ENCODE measurements at places on chromosomes 2 and 18. TPM values are rescaled to one million over a fixed set of nuclear protein-coding genes. Genes with fewer than 3 reads are reported as not detected.

The LIMS2 gene
- 0.77 TPM for total RNA-seq

The SCG2 gene
- total RNA-seq = 0.09 TPM

The ZCCHC2 gene
- total RNA-seq = 4.7 TPM

The NPHP1 gene
- total RNA-seq = 5.5 TPM

The CNNM4 gene
- 2.3 TPM for total RNA-seq

The CFC1 gene
- total RNA-seq = not detected

The ASB18 gene
- not detected for total RNA-seq

The SIX3 gene
- not detected for total RNA-seq

The DSC2 gene
- total RNA-seq = 0.09 TPM

The EPC2 gene
- total RNA-seq = 18.5 TPM

The SULT1C3 gene
- total RNA-seq = not detected

The PDE11A gene
- 0.09 TPM for total RNA-seq

The GAL3ST2 gene
- 0.09 TPM for total RNA-seq

The ACTR1B gene
- 59.7 TPM for total RNA-seq
